ENCODE measurements at places on chromosomes 2 and 18.

GRCh38 chr2:197925976-197926375 lies 121.6 kb downstream of the PLCL1 start:
- no peak for DNase-seq

- DNase-seq: no peak
These were observed 154.7 kb upstream of the DOK6 start for GRCh38 chr18:69246027-69246426.

GRCh38 chr2:105769504-105769903 lies 24.8 kb downstream of the NCK2 start:
- DNase-seq: no peak

DNA sequence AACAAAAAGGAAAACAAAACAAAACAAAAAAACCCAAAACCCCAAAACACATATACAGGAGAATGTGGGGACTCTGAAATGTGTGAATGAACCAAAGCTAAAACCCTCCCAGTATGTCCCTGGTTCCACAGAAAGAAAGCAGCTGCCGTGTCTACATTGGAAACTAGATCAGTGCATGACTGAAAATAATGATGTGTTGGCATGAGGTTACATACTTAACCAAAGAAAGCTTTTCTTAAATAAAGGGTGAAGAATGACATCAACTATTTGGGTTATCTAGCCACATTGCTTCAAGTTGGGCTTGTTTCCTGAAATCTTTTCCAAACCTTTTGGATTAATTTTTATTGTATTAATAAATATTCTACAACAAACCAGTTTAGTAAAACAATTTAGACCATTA lies 91.9 kb upstream of the FN1 start:
- DNase-seq: no peak

DNA sequence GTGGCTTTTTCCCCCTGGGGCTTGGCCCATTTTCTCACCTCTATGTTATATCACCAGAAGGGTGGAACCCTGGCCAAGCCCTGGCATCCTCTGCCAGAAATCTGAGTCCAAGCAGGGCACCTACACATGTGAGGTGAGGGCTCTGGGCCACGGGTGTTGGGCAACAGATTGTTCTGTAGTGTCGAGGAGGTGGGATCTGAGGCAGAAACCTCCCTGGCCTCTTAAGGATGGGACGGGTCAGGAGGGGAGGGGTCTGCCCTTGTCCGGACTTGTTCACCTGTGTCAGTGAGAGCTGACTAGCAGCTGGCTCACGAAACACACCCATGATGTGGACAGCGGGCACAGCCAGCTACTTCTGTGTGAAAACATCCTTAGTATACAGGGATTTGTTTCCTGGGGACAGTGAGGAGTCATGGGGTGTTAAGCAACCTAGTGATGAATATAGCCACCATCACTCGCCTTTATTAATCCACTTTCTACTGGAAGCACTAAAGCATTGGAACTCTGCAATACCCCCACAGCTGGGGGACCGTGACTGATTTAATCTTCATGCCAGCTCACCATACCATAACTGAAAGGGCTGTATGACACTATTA lies 35.6 kb downstream of the EPAS1 start:
- DNase-seq: no peak

DNA sequence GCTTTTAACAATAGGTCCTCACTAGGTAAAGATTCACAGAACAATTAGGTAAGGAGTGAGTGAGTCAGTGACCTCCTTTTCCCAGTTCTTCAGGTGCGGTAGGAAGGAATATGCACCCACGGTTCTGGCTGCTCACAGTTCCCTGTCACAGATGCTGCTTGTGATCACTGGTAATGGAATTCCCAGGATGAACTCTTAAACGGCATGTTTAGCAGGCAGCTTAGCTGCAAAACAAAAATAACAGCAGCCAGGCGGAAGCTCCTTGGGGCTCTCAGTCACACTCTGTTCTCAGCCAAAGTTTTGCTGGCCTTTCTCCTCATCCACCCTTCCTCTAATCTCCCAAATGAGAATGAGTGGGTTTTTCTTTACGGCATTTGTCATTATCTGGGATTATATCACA lies 274.5 kb downstream of the MYT1L start:
- no peak for DNase-seq

- DNase-seq: no peak
These were observed 6.3 kb downstream of the RFTN2 start for GRCh38 chr2:197669077-197669476.

Measured in activated naive CD8-positive, alpha-beta T cell treated with anti-CD3 and anti-CD28 coated beads for 36 hours (primary cell).